Fibroblast of pulmonary artery (primary cell): ENCODE measurements at places on chromosomes 3 and 15.

- no peak for DNase-seq
Observed at GRCh38 chr3:115667738-115668065, 44.4 kb downstream of the GAP43 start.

DNA sequence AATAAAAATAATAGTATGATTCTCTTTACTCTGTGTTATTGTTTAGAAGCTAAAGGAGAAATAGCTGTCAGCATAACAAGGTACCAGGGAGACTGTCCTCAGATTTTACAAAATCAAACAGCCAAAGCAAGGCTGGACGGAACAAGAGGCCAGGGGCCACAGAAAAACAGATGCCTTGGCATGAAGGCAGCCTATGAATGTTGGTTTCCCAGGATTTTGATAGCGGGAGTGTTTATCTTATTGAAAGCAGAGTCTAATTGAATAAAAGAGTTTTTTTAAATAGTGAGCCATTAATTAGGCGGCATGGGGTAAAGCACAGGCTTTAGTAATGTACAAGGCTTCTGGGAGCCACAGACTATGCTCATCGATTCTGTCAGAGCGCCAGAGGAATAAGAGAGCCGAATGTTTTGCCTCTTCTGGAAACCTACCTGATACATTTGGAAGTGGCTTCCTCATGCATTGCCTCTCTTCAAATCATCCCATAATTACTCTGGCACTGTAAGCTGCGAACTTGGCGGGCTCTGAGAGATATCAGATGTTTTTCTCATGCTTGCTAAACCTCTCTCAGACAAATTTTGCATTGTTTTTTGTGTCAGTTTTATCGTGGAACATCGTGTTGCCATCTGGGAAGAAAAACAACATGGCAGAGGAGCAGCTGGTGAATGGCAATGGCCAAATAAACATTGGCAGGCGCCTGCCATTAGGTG lies 30.4 kb upstream of the TMCO5A start:
- no peak for DNase-seq

DNA sequence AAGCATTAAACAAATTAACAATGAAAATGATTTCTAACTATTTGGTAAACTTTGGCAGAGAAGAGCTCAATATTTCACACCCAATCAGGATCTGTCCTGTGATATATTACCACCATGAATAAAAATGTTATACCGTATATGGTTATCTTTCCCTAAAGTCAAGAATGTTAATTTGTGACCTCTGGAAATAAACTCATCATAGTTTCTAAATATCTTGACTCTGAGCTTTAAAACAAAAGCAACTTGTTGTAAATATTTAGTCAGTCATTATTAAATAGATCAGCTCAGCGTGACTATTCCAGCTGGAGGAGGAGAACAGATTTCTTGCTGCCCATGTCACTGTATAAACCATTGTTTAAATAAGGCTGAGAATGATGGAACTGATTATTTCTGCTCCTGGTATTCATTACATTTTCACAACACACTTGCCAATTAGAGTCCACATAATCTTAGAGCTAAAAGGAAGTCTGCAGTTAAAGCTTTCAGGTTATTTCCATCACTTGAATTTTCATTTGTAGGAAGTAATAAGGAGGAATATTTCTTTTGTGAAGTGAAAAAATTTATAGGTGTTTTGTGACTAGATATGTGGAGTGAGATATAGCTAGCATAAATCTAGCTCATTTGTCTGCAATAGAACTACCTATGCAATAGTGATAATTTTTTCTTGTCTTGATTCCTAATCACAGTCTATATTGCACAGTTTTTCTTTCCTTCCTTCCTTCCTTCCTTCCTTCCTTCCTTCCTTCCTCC lies 106.5 kb upstream of the P2RY1 start:
- no peak for DNase-seq

- DNase-seq, result no peak
Observed at GRCh38 chr15:41969851-41970431, 2.4 kb downstream of the EHD4 start.

DNA sequence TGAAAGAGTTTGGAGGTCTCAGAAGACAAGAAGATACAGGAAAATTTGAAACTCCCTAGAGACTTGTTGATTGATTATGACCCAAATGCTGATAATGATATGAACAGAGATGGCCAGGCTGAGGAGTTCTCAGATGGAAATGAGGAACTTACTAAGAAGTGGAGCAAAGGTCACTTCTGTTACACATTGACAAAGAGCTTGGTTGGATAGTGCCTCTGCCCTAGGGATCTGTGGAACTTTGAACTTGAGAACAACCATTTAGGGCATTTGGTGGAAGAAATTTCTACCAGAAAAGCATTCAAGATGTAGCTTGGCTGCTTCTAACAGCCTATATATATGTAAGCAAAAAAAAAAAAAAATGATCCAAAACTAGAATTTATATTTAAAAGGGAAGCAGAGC lies 48.9 kb upstream of the NAALADL2 start:
- no peak for DNase-seq

DNA sequence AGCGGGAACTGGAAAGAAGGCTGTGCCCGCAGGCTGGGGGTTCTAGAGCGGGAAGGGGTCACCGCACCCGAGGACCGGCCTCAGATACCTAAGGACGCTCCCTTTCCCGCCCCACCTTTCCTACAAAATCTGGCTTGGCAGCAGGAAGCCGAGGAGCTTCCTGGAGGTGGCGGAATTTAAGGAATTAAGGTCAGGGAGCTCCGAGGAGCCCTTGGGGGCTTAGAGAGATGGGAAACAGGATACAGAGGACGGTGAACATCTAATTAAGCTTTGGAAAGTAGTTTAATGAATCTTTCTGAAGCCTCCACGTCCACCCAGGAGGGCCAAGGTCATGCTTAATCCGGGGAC lies 507 bp upstream of the AP3B2 start:
- no peak for DNase-seq

- DNase-seq, result no peak
Observed at GRCh38 chr15:93482731-93483130, 393.7 kb upstream of the RGMA start.

- no peak for DNase-seq
Observed at GRCh38 chr3:114707252-114707860, 413.5 kb downstream of the TIGIT start.

DNA sequence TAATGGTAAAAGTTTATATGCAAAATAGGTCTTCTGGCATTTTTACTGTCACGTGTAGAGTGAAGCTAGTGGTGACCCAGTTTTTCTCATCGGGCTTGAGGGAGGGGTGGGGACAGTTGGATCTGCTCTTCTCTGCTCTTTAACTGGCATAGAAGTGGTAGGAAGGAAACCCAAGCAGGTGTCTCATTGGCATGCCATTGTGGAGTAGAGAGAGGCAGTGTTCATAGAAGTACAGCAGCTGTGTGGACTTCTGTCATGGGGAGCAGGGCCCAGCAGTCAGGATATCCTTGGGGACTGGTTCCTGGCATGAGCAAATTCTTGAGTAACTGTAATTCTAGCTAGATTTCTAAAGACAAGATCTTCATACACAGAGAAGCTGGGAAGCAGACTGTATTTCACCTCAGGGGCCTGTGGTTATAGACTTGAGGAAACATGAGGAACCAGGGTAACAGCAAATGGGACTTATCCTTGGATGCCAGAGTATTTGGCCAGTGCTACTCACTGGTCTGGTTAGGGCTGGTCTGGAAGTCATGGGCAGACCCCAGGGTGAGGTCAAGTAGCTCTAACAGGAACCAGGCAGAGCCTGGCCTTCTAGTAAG lies 42.9 kb downstream of the CDIN1 start:
- DNase-seq, result no peak

GRCh38 chr15:82100111-82100929 lies 54.5 kb upstream of the MEX3B start:
- no peak for DNase-seq

GRCh38 chr3:38274864-38275649 lies 7.0 kb upstream of the SLC22A14 start:
- no peak for DNase-seq

DNA sequence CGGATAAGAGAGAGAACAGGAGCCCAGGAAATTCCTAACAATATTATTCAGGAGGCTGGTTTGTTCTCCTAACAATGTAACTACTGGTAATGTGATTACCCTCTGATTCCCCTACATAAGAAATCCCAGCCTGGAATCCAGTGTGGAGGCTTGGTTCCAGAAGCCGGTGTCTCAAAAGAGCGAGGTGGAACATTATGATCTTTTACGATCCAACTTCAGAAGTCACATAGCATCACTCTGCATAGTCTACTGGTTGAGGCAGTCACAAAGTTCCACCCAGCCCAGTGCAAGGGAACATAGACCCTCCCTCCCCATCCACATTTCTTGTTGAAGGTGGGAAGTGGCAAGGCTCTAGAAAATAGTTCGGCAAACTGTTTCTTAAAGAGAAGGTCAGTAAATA lies 81.6 kb upstream of the GALNT15 start:
- DNase-seq, result no peak

DNA sequence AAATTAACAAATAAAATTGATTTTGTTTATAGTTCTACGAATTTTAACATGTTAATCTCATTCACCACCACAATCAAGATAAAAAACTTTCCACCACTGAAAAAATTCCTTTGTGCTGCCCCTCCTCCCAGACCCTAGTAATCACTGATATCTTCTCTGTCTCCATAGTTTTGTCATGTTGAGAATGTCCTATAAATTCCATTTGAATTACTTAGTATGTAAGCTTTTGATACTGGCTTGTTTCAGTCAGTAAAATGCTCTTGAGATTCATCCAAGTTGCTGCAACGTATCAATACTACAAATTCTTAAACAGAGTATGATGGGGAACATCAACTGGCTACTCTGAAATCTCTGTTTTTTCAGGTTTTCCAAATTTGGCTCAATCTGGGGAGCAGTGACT lies 129.6 kb downstream of the CTNNB1 start:
- peak; percentile 41 for DNase-seq

DNA sequence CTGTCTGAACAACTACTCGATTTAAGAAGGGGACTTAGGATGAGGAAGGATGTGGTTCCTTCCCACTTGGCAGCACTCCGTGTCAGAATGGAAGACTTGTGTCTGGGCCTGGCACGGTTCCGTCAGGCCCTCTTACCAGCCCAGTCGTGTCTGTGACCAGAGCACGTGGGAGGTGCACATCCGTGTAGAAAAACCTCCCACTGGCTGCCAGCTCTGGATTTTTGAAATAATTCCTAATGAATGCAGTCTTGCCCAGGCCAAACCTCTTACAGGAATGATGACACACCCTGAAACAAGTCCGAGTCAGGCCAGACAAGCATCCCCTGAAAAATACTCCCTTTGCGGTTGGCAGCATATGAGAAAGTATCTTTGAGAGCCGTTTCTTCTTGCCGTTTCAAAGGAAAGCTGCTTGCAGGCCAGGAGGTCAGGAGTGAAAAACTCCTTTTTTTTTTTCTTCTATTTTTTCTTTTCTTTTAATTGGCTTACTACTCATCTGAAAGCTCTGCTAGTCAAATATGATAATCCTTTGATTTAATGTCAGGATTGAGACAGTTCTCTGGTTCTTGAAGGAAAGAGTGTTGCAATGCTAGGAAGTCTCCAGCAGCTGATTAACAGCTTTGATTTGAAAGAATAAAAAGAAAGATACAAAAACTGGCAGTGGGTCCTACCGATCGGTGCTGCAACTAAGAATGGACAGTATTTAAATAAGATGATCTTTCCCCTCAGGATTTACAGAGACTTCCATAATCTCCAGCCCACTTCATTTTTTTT lies 19.8 kb downstream of the IL1RAP start:
- DNase-seq, result peak; percentile 96

GRCh38 chr3:117874028-117874690 lies 1160.5 kb downstream of the IGSF11 start:
- no peak for DNase-seq
